Right renal pelvis (tissue), 4 donors: ENCODE measurements at places on chromosomes 3 and 15. TPM values are rescaled to one million over a fixed set of nuclear protein-coding genes. Genes with fewer than 3 reads are reported as not detected.

ANKDD1A gene
- polyA plus RNA-seq: 5.0 TPM

HIGD1A gene
- 189 TPM for polyA plus RNA-seq

ATP2C1 gene
- 149 TPM for polyA plus RNA-seq

ATP11B gene
- polyA plus RNA-seq: 60.9 TPM
